MCF 10A (cell line): ENCODE measurements at places on chromosomes 1 and 21. TPM values are rescaled to one million over a fixed set of nuclear protein-coding genes. Genes with fewer than 3 reads are reported as not detected.

- H3K27ac ChIP-seq, result no peak overlapping the region
- H3K36me3 ChIP-seq, result no peaks in the 10 kb centered on the region
- peaks cover 49% of the 10 kb centered on the region for H3K27me3 ChIP-seq
- peak; percentile 26 for DNase-seq
Observed at GRCh38 chr1:201069636-201070035, 42.6 kb downstream of the CACNA1S start.

- H3K36me3 ChIP-seq, result no peaks in the 10 kb centered on the region
- no peak overlapping the region for H3K27ac ChIP-seq
- no peaks in the 10 kb centered on the region for H3K27me3 ChIP-seq
- no peak overlapping the region for H3K4me3 ChIP-seq
Observed at GRCh38 chr1:193592317-193592716, 405.9 kb upstream of the B3GALT2 start.

The OPTC gene
- total RNA-seq, result not detected in 2 replicates

- H3K4me1 ChIP-seq, result no peaks in the 10 kb centered on the region
- DNase-seq, result no peak
- H3K27ac ChIP-seq, result no peak overlapping the region
- no peaks in the 10 kb centered on the region for H3K36me3 ChIP-seq
Observed at GRCh38 chr1:218674280-218674773, 329.2 kb downstream of the TGFB2 start.

The ADAMTSL4 gene
- total RNA-seq, result 9.6 and 13.3 TPM in 2 replicates

GRCh38 chr1:219732814-219733491, 120.0 kb upstream of the ZC3H11B start:
- H3K36me3 ChIP-seq, result no peaks in the 10 kb centered on the region
- peaks cover 11% of the 10 kb centered on the region for H3K27me3 ChIP-seq
- H3K4me1 ChIP-seq, result no peaks in the 10 kb centered on the region
- no peak for DNase-seq

GRCh38 chr21:33988237-33989017, 72.8 kb upstream of the ATP5PO start:
- H3K4me3 ChIP-seq, result no peak overlapping the region
- no peak for DNase-seq
- peaks cover 6% of the 10 kb centered on the region for H3K4me1 ChIP-seq

- H3K4me1 ChIP-seq, result peaks cover 34% of the 10 kb centered on the region
- peak; percentile 89 for DNase-seq
- no peaks in the 10 kb centered on the region for H3K36me3 ChIP-seq
- peak overlapping the region; percentile 16 for H3K27ac ChIP-seq
- H3K27me3 ChIP-seq, result no peaks in the 10 kb centered on the region
- H3K4me3 ChIP-seq, result peak overlapping the region; percentile 54
Observed at GRCh38 chr1:62325081-62325480, 5.8 kb upstream of the KANK4 start.

GRCh38 chr1:166069390-166069789, 97.4 kb downstream of the FAM78B start:
- peak; percentile 65 for DNase-seq
- no peak overlapping the region for H3K27ac ChIP-seq
- H3K27me3 ChIP-seq, result no peaks in the 10 kb centered on the region
- H3K4me3 ChIP-seq, result no peak overlapping the region
- no peaks in the 10 kb centered on the region for H3K36me3 ChIP-seq
- H3K4me1 ChIP-seq, result no peaks in the 10 kb centered on the region

The PPM1J gene
- 0.88 and 1.5 TPM in 2 replicates for total RNA-seq

DNA sequence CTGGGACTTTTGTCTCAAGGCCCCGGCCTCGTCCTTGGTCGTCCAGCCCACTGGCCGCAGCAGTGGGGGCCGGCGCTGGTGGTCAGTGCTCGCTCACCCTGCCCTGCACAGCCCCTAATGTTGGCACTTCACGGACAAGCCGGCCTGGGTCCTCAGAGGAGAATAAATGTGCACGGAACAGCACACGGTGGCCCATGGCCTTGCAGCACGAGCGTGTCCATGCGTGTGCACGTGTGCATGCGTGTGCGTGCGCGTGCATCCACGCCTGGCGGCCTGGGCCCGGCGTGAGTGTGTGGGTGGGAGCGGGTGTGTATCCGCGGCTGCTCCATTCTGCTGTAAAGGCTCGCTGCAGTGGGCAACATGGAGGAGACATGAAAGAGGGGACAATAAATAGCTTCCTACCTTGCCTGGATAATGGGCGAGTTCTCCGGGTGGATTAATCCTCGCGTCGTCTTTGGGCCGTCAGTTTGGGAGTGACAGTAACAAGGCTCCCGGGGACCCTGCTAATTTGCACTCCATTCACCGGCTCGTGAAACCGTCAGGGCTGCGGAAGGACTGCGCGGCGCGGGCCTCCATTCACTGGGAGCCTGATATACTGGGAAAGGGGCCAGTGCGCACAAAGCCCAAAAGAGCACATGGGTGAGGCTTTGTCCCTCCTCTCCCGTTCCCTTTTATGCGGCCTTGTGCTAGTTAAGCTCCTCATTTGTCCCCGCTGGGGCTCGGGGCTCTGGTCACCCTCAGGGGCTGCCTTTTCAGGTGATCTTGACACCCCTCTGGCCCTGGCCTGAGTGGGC, 142.8 kb downstream of the PRDM16 start:
- no peak for DNase-seq
- H3K4me3 ChIP-seq, result no peak overlapping the region
- H3K27me3 ChIP-seq, result no peaks in the 10 kb centered on the region
- H3K27ac ChIP-seq, result no peak overlapping the region
- no peaks in the 10 kb centered on the region for H3K4me1 ChIP-seq
- H3K36me3 ChIP-seq, result no peaks in the 10 kb centered on the region

DNA sequence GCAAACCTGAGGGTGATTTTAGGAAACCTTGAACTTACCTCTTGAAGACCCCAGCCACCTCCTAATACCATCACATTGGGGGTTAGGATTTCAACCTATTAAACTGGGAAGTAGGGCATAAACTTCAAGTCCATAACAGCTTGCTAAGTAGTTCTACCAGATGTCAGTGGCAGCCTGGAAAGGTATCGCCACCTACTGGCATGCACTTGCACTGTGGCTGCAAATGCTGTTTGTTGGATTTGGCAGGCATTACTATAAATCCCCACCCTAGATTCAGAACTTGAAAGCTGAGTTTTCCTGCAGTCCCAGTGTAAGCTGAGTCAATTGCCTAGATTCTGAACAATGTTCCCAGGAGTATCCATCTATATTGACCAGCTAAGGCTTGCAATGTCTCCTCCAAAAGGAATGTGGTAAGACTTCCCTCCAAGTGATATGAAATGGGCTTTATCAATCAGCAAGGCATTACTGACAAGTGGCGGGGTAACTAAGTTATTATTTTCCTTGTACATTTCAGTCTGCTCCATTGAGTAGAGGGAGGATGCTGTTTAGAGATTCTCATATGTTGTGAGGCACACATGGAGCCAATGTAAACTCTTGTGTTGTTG, 474.5 kb downstream of the PTPRC start:
- no peak overlapping the region for H3K27ac ChIP-seq
- H3K4me3 ChIP-seq, result no peak overlapping the region
- H3K4me1 ChIP-seq, result no peaks in the 10 kb centered on the region
- H3K27me3 ChIP-seq, result no peaks in the 10 kb centered on the region

The MYCL gene
- 0.63 and 1.1 TPM in 2 replicates for total RNA-seq

GRCh38 chr21:16608209-16608830, 878.5 kb downstream of the USP25 start:
- H3K4me1 ChIP-seq, result no peaks in the 10 kb centered on the region
- H3K4me3 ChIP-seq, result no peak overlapping the region
- peak; percentile 47 for DNase-seq
- H3K36me3 ChIP-seq, result no peaks in the 10 kb centered on the region

- peaks cover 5% of the 10 kb centered on the region for H3K4me1 ChIP-seq
- no peak for DNase-seq
- no peak within 1 kb of the TSS for H3K4me3 ChIP-seq
- H3K27ac ChIP-seq, result no peak within 1 kb of the TSS
Observed at GRCh38 chr1:6466023-6466422, at the start of gene TNFRSF25. Gene TNFRSF25 (minus strand): TSS chr1:6466173. CDS start chr1:6466107, 66 bp downstream.

- no peak overlapping the region for H3K4me3 ChIP-seq
- no peaks in the 10 kb centered on the region for H3K27me3 ChIP-seq
- H3K4me1 ChIP-seq, result peaks cover 6% of the 10 kb centered on the region
- DNase-seq, result no peak
- H3K27ac ChIP-seq, result no peak overlapping the region
Observed at GRCh38 chr1:172698224-172698623, 39.3 kb downstream of the FASLG start.

DNA sequence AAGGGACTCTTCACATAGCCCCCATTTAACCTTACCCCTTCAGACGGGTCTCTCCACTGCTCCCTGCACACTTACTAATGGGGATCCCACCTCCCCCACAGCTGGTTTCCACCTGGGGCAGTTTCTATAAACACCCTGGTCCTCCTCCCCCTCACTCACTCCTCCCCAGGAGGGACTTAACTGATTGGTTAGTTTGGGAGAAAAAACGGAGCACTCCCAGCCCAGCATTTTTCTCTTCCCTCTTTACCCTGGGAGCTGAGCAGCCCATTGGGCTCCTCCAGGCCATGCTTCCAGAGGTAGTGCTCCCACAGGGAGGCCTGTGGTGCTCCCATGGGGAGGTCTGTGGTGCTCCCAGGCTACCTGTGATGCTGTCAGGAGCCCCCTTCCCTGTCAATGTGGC, 93.7 kb downstream of the MIS18A start:
- no peaks in the 10 kb centered on the region for H3K4me1 ChIP-seq
- no peak overlapping the region for H3K4me3 ChIP-seq
- no peak overlapping the region for H3K27ac ChIP-seq

GRCh38 chr1:46174448-46175231, at the start of gene TSPAN1:
Gene TSPAN1 (plus strand): TSS chr1:46175087. CDS start chr1:46181108, 6,021 bp downstream.
- no peak within 1 kb of the TSS for H3K4me3 ChIP-seq
- H3K36me3 ChIP-seq, result no peaks in the 10 kb centered on the region
- H3K27me3 ChIP-seq, result no peaks in the 10 kb centered on the region
- peaks cover 17% of the 10 kb centered on the region for H3K4me1 ChIP-seq
- H3K27ac ChIP-seq, result no peak within 1 kb of the TSS

GRCh38 chr1:228013935-228014930, 7.4 kb downstream of the WNT3A start:
- H3K27ac ChIP-seq, result peak overlapping the region; percentile 69
- H3K36me3 ChIP-seq, result no peaks in the 10 kb centered on the region

DNA sequence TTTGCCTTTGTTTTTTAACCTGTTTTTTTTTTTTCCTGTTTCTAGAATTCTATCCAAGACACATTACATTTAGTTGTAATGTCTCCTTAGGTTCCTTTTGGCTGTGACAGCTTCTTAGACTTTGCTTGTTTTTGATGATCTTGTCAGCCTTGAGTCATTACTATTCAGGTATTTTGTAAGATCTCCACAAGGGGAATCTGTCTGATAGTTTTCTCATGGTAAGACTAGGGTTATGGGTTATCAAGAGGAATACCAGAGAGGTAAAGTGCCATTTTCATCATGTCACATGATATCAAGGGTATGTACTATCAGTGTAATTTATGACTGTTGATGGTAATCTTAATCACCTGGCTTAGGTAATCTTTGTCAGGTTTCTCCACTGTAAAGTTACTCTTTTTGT, 99.1 kb upstream of the GFI1 start:
- no peaks in the 10 kb centered on the region for H3K36me3 ChIP-seq
- DNase-seq, result peak; percentile 26
- no peaks in the 10 kb centered on the region for H3K27me3 ChIP-seq
- H3K4me3 ChIP-seq, result no peak overlapping the region

The NTMT2 gene
- total RNA-seq, result not detected in 2 replicates
